ENCODE measurements at places on chromosomes 3 and 15.

DNA sequence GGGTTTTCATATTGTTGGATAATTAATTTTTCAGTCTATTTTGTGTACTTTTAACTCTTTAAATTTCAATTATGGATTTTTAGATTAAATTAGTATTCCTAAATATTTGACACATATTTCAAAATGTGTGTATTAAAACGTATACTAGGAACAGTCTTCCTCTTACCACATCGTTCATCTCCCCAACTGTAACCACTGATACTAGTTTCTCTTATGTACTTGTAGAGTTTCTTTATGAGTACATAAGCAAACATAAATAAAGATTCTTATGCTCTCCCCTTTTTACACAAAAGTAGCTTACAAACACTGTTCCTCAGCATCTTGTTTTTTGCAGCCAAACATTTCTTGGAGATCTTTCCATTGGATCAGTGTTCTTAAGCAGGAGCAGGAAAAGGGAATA lies 45.9 kb downstream of the CMSS1 start:
- no peak for DNase-seq

DNA sequence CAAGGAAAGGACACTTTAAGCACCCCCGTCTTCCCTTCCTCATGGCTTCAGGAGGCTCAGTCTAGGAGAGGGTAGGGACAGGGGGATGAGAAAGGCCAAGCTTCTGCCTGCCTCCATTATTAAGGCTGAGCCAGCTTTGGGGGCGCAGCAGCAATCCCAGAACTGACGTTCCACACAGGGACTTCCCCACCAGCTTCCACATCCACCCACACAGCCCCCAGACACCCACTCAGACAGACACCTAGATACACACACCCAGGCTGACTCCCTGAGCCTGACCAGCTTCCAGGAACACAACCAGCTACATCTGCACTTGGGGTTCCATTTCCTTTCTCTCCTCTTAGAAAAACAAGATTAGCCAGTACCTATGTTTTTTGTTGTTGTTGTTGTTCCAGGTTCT lies 4.7 kb downstream of the HCN4 start:
- DNase-seq, result no peak

GRCh38 chr3:10289787-10290355 lies 2.9 kb downstream of the GHRL start:
- no peak for DNase-seq

DNA sequence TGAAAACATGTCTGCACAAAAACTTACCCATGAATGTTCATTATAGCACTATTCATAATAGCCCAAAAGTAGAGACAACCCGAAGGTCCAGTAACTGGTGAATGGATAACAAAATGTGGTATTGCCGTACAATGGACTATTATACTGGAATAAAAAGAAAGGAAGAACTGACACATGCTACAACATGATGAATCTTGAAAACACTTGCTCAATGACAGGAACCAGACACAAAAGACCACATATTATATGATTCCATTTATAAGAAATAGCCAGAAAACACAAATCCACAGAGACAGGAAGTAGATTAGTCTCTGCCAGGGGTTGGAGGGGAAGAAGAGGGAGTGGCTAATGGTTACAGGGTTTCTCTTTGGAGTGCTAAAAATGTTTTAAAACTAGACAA lies 18.3 kb downstream of the SHC4 start:
- DNase-seq, result no peak

GRCh38 chr3:55897573-55898224 lies 410.6 kb upstream of the WNT5A start:
- no peak for DNase-seq

DNA sequence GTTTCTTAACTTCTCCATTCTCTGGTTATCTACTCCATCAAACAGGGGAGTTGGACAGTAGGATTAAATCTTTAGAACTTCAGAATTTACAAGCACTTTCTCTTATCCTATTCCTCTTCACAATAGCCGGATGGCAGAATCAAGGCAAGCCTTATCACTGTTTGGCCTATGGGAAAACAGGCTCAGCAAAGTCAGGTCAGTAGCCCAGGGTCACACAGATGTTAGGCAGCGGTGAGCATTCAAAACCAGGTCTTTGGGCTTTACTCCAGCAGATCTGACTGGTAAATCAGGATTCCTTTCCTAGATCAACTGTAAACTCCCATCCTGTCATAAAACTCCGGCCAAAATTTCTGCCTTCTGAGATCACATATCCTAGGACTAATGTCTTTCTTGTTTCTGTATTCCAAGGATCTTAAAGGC lies 258.4 kb downstream of the OPA1 start:
- no peak for DNase-seq

GRCh38 chr3:183178512-183178832 lies 15.9 kb upstream of the LAMP3 start:
- DNase-seq, result no peak

DNA sequence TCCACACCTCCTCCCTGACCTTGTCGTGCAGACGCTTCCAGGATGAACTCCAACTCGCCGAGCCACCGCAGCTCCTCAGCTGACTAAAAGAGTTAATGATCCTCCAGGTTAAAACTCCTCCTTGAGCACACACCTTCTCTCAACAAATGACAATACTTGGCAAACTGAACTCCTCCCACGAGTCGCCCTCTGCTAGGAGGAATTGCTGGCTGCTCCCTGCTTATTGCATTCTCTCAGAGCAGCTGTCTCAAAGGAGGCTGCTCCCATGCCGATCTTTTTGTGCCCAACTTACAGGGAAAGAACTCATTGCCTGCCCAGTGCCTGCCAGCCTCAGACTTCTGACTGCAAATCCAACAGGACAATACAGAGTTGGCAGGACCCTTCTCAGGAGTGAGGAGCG lies at the start of gene ATP13A4:
TSS of gene ATP13A4 (minus strand) at position 85 of the 400 bp plus-strand sequence. CDS start 96 bp downstream, outside the sequence.
- no peak for DNase-seq

GRCh38 chr15:82647835-82648256 lies 683 bp upstream of the CPEB1 start:
- DNase-seq, result no peak

DNA sequence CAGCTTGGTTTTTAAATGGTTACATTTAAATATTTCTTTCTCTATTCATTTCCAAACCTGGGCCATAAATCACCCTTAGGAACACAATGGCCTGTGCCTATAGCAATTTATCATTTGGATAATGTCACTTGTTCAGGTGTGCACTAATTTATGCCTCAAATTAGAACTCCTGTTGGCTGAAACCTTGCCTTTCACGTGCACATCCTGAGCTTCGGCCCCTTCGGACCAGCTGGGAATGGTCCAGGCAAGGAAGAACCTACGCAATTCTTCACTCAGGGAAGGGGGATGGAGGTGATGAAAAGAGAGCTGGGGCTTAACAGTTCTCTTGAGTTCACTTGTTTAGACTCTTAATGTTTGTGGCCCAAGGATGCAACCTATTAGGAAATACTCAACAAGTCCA lies 324.1 kb upstream of the ICE2 start:
- no peak for DNase-seq

DNA sequence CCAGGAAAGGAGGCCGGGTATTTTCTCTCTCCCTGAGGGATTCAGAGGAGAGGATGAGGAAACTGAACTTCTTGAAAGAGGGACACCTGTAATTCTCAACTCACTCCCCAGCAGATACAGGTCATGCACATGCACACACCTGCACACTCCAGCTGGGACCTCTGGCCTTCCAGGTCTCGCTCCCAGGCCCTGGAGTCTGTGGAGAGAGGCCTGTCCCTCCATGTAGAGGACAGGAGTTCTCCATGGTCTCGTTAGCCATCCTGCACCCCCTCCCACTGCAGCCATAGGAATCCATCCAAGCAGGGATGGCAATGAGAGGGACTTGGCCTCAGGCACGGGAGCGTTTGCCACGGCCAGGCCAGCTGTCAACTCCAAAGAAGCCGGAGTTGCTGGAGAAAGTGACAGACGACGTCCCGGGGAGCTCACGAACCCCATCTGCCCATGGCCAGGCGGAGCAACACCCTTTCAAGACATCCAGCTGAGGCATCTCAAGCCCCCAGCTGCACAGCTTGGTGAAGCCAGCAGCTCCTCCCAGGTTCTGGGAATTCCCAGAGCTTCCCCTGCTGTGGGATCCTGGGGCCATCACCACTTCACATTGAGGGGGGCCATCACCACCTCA lies 223.3 kb downstream of the UACA start:
- DNase-seq, result no peak

GRCh38 chr3:32569540-32570420 lies 878 bp downstream of the DYNC1LI1 start:
- peak; percentile 16 for DNase-seq

DNA sequence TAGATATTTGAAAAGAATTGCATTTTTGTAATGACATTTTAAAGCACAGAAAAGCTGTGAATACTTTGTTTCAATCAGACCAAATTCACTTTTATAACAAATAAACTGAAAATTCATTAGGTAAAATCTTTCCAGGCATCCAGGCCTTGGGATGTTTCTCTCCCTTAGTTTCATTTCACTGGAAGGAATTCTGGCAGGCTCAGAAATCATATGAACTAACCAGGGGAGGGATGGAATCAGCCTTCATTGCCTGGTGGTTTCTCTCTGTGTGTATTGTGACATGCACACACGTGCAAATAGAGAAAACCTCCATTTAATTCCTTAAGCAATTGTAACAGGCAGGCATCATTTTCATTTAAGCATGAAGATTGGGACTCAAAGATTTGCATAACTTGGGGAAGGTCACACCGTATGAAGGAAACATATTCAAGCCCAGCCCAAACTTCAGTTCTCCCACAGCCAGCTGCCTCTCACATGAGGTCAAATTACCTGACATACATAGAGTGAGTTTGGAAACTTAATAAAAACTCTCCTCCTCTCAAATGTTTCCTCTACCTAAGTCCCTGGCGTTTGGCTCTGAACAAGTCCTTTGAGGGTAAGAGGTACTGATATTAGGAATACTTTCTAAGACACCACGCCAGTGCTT lies 376.1 kb upstream of the MCTP2 start:
- DNase-seq, result no peak

GRCh38 chr3:192715126-192715525 lies 12.2 kb downstream of the FGF12 start:
- no peak for DNase-seq

DNA sequence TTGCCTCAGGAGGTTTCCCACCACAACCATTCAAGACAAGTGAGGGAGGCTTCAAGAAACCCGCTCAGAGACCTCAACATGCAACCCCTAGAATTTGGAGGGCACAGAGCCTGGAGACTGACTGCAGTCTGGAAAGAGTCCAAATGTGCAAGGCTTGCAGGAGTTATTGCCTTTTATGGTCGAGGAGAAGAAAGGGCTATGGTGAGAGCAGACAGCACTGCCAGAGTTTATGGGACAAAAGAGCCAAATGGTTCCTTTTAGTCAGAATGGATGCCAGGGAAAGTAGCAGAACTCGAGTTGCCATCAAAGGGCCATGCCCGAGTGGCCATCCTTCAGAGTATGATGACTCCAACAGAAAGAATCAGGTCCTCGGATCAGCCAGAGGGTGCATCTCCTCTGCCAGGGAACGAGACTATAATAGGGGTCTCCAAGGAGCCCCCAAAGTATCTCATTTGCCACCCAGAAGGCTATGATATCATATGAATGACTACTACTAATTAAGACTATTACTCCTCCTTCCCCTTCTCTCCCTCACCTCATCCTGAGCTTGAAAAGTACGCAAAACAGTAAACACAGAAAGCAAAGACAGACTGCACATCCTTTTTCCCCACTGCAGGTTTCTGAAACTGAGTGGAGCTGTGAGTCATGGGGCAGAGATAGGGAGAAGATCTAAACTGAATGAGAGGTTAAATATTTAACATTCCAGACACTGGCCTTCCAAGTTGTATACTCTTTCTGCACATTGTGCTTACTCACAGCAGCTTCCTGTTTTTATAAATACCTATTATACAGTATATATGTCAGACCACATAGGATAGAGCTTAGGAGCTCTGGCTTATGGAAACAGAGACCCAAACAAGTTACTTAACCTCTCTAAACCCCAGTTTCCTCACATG lies 33.9 kb upstream of the TMCO5A start:
- DNase-seq, result no peak

DNA sequence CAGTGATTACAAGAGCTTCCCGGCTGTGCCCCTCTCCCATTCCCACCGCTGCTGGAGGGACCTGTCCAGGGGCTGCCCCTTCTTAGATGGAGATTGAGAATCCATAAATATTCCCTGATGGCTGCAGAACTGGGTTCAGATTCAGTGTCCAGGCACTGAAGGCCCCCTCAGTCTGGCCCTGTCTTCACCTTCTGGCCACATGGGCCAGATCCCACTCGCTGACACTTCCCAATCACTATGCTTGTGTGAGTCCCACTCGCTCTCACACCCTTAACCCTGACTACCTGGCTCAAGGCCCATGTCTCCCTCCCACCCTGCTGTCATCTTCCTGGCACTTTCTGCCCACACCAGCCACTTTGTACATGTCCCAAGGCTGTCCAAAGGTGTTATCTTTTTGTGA lies 15.5 kb upstream of the MRPS22 start:
- no peak for DNase-seq

DNA sequence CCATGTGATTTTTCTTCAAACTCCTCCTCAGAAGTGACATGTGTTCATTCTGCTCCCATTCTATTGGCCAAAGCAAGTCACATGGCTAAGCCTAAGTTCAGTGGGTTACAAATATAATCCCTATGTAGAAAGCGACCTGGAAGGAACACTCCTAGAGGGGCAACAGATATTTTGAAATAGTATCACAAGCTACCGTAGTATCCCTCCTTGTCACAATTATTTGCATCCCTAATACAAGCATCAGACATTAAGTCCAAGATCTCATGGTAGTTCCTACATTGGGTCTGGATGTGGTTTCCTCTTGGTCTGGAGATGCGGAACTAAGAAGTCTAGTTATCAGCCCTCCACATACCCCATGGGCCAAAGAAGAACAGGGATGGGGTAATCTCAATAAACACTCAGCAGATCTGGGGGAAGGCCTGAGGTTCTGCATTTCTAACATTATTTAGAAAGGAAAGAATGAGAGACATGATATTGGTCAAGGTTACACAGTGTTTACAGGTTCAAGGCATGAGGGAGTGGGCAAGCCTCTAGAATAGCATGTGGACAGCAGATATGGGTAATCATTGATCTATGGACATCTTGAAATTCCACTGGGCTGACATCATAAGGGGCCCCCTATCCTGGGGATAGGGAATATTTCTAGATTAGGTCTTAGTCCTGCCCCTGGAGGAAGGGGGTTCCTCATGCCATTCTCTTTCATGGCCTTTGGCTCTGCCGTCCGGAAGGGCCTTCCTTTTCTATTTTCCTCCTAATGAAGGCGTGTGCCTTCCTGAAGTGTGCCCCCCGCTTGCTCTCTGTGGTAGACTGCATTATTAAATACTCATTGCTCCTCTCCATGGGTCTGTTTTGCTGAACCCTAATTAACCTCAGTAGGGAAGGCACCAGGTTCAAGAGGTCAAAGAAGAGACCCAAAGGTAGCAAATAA lies 17.8 kb upstream of the ABHD2 start:
- no peak for DNase-seq

DNA sequence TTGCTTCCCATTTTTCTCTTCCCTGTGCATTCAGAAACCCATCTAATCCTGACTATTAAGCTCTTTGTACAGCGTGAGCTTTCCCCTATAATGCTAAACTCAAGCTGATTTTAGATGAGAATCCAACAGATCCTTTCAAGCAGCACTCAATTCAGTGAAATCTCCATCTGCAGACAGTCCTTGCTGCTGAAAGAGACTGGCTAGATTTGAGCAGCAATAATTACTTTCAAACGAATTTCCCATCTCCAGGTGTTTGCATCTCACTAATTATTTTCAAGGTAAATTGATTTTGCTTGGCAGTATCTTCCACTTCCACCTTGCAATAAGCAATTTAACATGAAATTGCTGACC lies 49.5 kb upstream of the SLC7A14 start:
- DNase-seq, result no peak
